ENCODE measurements at places on chromosomes 6 and 20.

DNA sequence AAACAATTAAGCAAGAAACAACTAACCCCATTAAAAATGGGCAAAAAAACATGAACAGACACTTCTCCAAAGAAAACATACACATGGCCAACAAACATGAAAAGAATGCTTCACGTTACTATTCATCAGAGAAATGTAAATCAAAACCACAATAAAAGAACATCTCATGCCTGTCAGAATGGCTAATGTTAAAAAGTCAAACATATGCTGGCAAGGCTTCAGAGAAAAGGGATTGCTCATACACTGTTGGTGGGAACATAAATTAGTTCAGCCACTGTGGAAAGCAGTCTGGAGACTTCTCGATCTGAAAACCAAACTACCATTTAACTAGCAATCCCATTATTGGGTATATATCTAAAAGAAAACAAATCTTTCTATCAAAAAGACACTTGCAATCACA lies 217.5 kb downstream of the TINAG start:
- DNase-seq: no peak

GRCh38 chr20:12064540-12064939 lies 146.8 kb downstream of the BTBD3 start:
- no peak for DNase-seq

- DNase-seq: no peak
Observed at GRCh38 chr6:158910484-158911440, 89.2 kb downstream of the RSPH3 start.

GRCh38 chr6:55868771-55869479 lies 6.5 kb downstream of the BMP5 start:
- DNase-seq: no peak

GRCh38 chr20:40970218-40970617 lies 58.4 kb upstream of the TOP1 start:
- DNase-seq: no peak

DNA sequence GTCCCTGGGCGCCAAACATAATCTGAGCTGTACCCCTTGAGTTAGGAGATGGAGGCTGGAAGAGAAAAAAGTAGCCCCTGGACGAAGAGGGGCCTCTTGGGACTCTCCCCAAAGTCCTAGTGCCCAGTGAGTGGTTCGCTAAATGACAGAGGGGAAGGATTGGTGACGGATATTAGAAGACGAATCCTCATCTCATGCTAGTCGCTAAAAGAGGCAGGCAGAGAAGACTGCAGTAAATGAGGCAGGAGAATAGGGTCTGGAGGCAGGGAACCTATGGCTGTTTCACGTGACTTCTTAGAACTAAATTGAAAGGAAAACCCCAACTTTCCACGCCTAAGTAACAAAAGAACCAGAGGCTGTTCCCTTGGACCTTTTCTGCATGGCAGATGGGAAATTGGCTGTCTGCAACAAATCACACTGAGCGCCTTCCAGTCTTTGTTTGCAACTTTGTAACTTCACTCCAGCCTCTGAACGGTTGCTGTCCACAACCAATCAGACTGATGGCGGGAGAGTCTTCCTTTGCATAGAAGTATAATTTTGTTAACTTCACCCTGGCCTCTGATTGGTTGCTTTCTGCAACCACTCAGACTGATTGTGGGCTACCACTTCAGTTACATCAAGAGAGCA lies 731 bp upstream of the RBL1 start:
- no peak for DNase-seq

DNA sequence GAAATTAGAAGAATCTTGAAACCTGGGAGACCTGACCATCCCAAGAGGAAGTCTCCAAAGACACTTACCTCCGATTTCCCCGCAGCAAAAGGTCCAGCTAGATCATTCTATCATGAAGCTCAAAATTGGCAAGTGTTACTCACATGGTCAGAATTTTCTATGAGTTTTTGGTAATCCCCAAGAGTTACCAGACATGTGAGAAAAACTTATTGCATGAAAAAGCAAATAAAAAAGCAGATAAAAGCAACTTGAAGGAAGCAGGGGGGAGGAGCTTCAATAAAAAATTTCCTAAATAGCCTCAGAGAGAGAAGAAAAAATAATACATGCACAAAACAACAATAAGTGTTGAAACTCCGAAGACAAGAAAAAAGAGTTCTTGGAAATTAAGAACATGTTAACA lies 27.3 kb downstream of the VNN1 start:
- DNase-seq: no peak

DNA sequence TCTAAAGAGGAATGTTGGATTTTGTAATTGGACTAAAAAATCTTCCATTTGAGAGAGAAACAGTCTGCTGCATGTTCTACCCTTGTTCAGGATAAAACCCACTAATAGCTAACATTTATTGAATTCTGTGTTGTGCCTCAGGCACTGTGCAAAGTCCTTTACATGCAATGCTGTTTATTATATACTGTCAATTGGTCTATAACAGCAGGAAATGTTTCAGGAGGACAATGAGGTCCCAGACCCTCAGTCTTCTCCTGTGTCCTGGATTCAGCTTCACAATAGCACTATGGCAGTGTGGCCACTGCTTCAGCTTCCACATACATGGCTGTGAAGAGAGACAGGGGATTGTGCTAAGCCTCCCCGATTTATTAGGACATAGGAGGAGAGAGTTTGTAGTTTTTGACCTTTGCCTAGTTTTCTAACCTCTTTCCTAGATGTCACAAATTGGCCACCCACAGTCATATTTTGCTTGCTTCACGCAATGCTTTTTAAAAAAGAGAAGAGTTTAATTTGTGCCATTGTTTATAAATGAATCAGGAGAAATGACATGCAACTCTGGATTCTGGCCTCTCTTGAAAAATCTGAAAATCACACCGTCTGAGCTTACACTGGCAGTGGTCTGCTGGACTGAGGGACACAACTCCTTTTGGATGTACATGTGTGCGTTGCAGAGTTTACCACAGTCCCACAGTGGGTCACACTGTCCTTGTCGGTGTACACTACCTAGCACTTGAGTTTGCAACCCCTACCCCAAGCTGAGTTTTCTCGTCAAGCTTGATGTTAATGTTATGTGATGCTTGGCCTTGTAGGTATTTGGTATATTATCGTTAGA lies 11.3 kb downstream of the PTPN1 start:
- no peak for DNase-seq

GRCh38 chr6:47479140-47479508 lies 1.5 kb downstream of the CD2AP start:
- DNase-seq: no peak

GRCh38 chr20:44745598-44746366 lies at the start of gene KCNK15:
TSS of gene KCNK15 (plus strand) at chr20:44745865. CDS start at chr20:44745911, 46 bp downstream.
- DNase-seq: no peak

GRCh38 chr20:4227085-4227821 lies 211.9 kb upstream of the RNF24 start:
- no peak for DNase-seq

DNA sequence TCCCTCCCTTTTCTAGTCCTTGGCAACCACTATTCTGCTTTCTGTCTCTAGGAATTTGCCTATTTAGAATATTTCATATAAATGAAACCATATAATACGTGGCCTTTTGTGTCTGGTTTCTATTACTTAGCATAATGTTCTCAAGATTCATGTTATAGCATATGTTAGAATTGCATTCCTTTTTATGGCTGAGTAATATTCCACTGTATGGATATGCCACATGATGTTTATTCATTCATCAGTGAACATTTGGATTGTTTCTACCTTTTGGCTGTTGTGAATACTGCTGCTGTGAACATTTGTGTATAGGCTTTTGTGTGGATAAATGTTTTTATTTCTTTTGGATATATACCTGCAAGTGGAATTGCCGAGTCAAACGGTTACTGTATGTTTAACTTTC lies 7.1 kb downstream of the SLC9A8 start:
- no peak for DNase-seq

- DNase-seq: no peak
Observed at GRCh38 chr6:111456208-111456607, 26.8 kb downstream of the REV3L start.

DNA sequence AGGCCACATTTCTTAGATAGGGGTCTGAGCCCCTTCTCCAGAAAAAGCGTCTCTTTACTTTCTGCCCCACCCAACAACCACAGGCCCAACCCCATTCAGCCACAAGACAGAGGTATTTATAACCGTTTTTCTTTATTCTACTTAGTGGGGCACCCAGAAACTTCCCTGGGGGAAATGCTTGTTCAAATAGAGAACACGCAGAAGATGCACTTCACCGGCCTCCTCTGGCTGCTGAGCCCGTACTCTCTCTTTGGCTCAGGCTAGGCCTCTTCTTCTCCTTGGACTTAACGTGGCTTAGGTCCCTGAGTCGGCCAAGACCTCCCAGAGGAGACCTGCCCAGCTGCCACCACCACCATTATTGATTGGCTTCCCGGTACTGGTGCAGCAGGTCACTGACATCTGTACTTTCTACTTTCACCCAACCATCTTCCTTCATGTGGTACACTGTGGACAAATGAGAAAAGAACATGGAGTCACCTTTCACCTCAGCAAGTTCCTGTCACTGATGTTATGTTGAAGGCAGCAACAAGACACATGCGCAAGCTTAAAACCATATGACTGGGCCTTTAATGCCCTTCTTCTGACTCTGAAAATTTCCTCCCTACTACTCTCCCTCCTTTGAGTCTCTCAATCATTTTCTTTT lies 2.2 kb upstream of the TAP2 start:
- no peak for DNase-seq

- no peak for DNase-seq
Observed at GRCh38 chr6:73800997-73801396, 105.0 kb downstream of the CD109 start.

DNA sequence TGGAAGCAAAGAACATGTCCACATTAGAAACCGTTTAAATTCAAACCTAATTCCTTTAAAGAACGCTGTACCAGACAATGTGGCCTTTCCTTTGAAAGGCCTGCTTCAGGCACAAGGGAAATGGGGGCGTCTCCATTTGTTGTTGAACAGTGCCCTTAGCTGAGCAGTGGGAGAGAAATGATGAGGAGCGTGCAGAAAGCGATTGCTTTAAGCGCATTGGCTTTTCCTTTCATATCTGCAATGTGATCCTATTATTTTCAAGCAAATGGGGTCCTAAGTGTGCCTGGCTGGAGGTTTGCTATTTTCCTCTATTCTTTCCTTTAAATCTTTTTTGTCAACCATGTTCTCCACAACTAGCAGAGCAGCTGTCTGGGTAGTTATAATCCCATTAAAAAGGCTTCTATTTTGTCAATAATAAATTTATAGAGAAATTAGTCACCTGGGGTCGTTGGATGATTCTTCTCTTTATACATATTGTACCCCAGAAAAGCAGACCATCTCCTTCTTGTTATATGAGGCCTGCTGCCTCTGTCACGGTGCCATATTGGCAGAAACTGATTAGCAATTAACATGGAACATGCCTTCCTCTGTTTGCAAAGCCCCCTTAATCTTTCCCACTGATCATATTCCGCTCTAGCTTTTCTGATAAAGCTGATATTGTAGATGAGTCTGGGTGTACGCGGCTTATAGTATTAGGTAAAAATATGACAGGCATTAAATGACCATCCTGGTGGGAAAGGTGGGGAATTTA lies 151.1 kb upstream of the JAG1 start:
- no peak for DNase-seq

GRCh38 chr6:131958542-131959470 lies 7.6 kb upstream of the CCN2 start:
- no peak for DNase-seq

DNA sequence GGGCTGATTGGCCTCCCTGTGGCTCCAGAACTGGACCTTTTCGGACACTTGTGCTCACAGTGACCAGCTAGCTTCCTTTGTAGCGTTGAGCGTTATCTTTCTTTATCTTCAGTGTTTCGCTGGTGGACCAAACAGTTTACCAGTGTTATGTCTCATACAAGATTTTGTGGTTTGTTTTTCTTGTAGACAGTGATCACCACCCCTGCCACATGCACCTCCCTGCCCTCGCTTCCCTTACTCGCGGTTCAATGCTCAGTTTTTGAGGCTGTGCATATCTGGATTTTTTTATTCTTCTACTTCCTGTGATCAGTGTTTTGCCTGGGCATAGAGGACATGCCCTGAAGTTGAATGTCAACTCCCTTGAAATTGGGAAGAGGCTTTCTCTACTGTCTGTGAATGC lies 16.4 kb downstream of the MYT1 start:
- no peak for DNase-seq

DNA sequence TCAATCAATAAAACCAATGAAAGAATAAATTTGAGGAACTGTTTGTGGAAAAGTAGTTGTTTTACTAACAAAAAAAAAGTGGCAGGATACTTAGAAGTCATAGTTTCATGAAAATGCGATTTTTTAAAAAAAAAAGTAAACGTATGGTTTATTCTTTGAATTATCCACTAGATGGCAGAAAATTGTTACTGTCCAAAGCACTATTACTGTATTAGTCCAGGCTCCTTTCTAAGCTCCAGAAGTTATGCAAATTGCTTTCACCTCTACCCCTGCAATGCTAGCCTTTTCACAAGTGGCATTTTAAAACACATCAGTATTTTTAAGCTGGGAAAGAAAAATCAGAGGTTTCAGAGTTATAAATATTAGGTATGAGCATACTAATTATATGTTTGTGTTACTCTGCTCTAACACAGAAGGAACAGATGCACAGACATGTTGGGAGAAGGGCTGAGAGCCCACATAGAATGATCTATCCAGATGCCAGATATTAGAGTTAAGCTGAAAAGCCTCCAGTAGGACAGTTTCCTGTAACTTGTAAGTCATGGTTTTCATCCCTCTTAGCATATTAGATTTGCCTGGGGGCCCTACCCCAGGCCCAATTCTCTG lies 63.9 kb downstream of the FHL5 start:
- no peak for DNase-seq

- DNase-seq: no peak
Observed at GRCh38 chr6:117992856-117993255, 85.8 kb downstream of the SLC35F1 start.

GRCh38 chr6:16399158-16399557 lies 160.8 kb downstream of the GMPR start:
- no peak for DNase-seq

- DNase-seq: no peak
Observed at GRCh38 chr6:167044696-167045095, 45.5 kb downstream of the CEP43 start.

- no peak for DNase-seq
Observed at GRCh38 chr20:51696304-51697071, 71.7 kb downstream of the ATP9A start.

DNA sequence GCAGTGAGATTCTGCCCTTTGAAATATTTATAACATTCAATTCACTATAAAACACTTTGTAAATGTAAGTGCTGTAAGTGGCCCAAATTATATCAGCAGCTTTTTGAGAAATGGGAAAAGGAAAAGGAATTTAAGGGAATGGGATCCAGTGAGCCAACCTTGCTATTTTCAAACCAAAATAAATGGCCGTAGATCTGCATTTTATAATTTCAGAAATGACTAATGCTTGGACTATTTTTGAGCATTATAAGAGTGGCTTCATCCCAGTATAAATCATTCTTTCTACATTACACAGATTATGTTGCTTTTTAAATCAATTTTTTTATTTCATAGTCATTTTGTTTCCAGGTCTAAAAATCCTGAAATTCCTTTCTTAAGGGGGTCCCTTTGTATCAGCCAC lies 49.2 kb downstream of the ANKRD6 start:
- no peak for DNase-seq

GRCh38 chr20:23116311-23117089 lies 30.4 kb upstream of the CD93 start:
- DNase-seq: no peak

GRCh38 chr20:53748176-53748575 lies 154.5 kb upstream of the ZNF217 start:
- DNase-seq: no peak

- no peak for DNase-seq
Observed at GRCh38 chr6:147207837-147208754, 3.9 kb downstream of the STXBP5 start.

- no peak for DNase-seq
Observed at GRCh38 chr6:89268776-89269175, 46.3 kb downstream of the GABRR2 start.

Data from stimulated activated CD8-positive, alpha-beta memory T cell treated with anti-CD3 and anti-CD28 coated beads, Interleukin-2, amount 100 ng/mL, for 1 hour (primary cell).